Activated CD4-positive, alpha-beta memory T cell treated with anti-CD3 and anti-CD28 coated beads, Interleukin-2, amount 10 ng/mL, durations not matched to agents 7 days and 5 days (primary cell): ENCODE measurements at places on chromosomes 7 and 10. TPM values are rescaled to one million over a fixed set of nuclear protein-coding genes. Genes with fewer than 3 reads are reported as not detected.

The AKR1C4 gene
- not detected for total RNA-seq

The TAX1BP1 gene
- total RNA-seq: 76.5 TPM

The AOAH gene
- total RNA-seq: 18.5 TPM

The CTTNBP2 gene
- total RNA-seq: not detected

The STARD3NL gene
- total RNA-seq: 28.9 TPM

The LIPN gene
- not detected for total RNA-seq

The GRID1 gene
- total RNA-seq: not detected

The KLF14 gene
- total RNA-seq: not detected

The AMZ1 gene
- total RNA-seq: 0.78 TPM

The HOXA4 gene
- total RNA-seq: 0.15 TPM

The NPY4R2 gene
- not detected for total RNA-seq

The MBL2 gene
- total RNA-seq: not detected

The PAX2 gene
- not detected for total RNA-seq

The MARVELD1 gene
- 2.5 TPM for total RNA-seq

The MEIG1 gene
- 1.3 TPM for total RNA-seq

The SSC4D gene
- not detected for total RNA-seq

The HHEX gene
- total RNA-seq: 0.13 TPM

The JAZF1 gene
- 7.2 TPM for total RNA-seq

The MCU gene
- 14.5 TPM for total RNA-seq

The SFTPA2 gene
- not detected for total RNA-seq

The ACSM6 gene
- total RNA-seq: not detected

The OIT3 gene
- total RNA-seq: not detected

The RNF32 gene
- 4.1 TPM for total RNA-seq

The NACAD gene
- total RNA-seq: 0.60 TPM

The CHAT gene
- not detected for total RNA-seq

The RNF148 gene
- not detected for total RNA-seq

The PIK3AP1 gene
- total RNA-seq: 6.6 TPM

The CRYGN gene
- total RNA-seq: 0.35 TPM

The TMEM213 gene
- total RNA-seq: 0.73 TPM

The HGF gene
- not detected for total RNA-seq
